ENCODE measurements at places on chromosomes 2 and 18. TPM values are rescaled to one million over a fixed set of nuclear protein-coding genes. Genes with fewer than 3 reads are reported as not detected.

The DUSP2 gene
- total RNA-seq = 1.6 TPM

GRCh38 chr2:83186105-83186760 lies 1272.8 kb downstream of the SUCLG1 start:
- DNase-seq = no peak

DNA sequence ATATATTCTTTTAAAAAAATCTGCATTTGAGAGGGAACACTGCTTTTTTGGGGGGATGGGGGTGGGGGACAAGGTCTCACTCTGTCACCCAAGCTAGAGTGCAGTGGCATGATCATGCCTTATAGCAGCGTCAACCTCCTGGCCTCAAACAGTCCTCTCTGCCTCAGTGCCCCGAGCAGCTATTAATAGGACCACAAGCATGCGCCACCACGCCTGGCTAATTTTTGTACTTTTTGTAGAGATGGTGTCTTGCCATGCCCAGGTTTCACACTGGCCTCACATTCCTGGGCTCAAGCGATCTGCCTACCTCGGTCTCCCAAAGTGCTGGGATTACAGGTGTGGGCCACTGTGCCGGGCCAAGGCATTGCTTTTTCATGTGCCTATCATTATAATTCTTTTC lies 154.2 kb downstream of the ATAD2B start:
- DNase-seq = no peak

DNA sequence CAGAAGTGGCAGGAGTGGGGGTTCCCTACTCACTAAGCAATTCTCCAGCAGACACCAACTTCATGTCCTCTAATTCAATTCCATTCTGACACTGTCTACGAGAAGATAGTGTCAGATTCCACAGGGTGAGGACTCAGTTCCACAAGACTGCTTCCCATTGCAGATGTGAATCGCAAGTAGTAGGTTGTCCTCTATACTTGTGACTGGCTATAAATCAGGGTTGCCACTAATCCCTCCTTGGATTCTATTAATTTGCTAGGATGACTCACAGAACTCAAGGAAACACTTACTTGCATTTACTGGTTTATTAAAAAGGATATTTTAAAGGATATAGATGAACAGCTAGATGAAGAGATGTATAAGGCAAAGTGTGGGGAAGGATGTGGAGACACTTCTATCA lies 184.1 kb upstream of the ACVR2A start:
- no peak for DNase-seq

- DNase-seq = no peak
Measured at GRCh38 chr2:8343031-8343430, 338.8 kb upstream of the ID2 start.

The ADNP2 gene
- 13.7 TPM for total RNA-seq

- no peak for DNase-seq
Measured at GRCh38 chr18:70044632-70045031, 97.0 kb upstream of the CD226 start.

The CD226 gene
- 0.97 TPM for total RNA-seq
